Suppressor macrophage treated with lipopolysaccharide for 1 hour (primary cell): ENCODE measurements at places on chromosomes 5 and 9.

DNA sequence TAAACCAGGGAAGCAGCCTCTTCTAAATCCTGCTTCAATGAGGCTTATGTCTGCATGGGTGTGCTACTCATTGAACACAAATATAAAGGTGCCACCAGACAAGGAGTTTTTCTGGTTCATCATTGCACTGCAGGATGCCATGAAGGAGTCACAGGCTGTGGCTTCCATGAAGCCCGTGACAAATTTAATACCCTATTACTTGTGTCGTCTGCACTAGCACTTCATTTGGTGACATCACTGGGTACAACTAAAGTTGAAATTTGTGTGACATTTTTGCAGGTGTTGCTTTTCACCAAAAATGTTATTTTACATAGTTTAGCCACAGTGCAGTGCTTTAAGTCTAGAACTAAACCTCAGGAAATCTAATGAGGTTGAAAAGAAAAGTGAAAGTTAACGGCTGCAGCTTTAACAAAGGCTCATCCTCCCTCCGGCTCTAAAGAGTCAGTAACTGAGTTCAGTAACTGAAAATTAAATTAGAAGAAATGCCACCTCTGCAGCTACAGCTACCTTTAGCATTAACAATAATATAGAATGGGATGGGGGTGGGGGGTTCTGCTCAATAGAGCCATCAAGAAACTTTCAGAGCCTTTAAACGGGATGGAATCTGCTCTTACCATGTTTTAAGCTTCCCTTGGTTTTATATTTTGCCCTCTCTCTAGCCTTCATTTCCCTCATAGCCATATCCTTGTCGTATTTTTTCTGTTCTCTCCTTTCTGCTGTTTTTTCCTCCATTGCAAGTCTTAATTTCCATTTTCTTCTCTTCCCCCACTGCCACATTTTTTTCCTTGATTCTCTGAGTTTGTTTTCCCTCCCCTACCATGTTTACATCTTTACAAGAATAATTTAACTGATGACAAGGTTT, 233.8 kb upstream of the TMEM161B start:
- peak; percentile 6 for DNase-seq

DNA sequence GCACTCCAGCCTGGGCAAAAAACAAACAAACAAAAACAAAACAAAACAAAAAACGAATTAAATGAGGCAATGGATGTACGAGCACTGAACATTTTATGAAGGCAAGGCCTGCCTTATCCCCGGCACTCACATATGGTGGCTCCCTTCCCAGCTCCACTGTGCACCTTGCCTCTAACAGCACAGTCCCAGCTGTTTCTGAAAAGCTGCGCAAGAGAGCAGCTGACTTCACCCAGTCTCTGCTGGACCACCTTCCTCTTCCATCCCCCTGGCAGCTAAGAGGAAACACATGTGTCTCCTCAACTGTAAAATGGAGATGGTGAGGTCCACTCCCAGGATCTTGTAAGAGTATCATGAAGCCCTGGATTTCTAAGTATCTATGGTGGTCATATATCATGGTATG, 100.7 kb downstream of the KLF4 start:
- no peak for DNase-seq

- DNase-seq = peak; percentile 90
These were observed 58.7 kb downstream of the NXNL2 start for GRCh38 chr9:88593537-88594185.

DNA sequence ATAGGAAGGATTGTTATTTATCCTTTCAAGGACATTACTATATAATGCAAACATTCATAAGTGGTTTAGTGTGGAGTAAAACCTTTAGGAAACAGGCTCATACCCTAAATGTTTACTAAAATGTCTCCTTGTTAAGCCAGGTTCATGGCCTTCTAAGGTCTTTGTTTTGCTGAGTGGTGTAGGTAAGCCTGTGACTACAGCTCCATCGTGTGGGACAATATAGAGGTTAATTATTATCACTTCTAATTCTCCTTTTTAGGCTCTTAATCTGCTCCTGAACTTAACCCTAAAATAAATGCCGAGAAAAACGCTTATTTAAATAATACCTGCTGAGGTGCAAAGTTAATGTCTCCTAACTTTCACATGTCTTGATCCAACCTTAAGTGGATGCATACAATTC, 43.8 kb downstream of the SPINK5 start:
- DNase-seq = no peak

- DNase-seq = no peak
These were observed 730.5 kb upstream of the RGMB start for GRCh38 chr5:98042961-98043360.

GRCh38 chr9:135718616-135719015, 16.6 kb downstream of the KCNT1 start:
- DNase-seq = peak; percentile 75

DNA sequence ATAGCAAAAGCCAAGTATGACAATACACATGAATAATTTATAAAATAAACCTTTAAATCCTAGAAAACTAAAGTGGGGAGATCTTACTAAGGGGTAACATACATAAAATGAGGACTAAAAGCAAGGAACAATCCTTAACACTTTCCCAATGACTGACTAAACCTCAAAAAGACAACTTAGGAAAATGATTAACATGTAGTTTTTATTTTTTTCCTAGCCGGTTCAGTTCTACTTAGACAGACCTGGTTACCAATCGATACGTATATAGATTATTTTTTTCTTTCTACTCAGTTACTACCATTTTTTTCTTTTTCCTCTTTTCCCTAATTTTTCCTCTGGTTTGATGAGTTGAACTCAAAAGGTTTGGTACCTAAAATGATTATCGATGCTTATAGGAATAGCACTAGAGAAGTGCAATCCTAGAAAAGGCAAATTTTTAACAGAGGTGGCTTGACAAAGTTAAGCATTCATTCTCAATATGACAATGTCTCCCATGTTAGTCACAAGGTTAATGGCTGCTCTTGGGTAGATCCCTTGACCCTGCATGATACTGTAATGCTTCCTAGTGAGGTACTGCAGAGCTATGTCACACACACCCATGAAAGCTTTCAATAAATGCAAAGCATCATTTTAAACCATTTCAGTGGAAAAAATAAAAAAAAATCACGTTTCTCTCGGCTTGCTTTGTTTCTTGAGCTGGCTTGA, 41.5 kb downstream of the FBXO4 start:
- no peak for DNase-seq

- DNase-seq = no peak
These were observed 65.7 kb upstream of the SYK start for GRCh38 chr9:90735952-90736351.

DNA sequence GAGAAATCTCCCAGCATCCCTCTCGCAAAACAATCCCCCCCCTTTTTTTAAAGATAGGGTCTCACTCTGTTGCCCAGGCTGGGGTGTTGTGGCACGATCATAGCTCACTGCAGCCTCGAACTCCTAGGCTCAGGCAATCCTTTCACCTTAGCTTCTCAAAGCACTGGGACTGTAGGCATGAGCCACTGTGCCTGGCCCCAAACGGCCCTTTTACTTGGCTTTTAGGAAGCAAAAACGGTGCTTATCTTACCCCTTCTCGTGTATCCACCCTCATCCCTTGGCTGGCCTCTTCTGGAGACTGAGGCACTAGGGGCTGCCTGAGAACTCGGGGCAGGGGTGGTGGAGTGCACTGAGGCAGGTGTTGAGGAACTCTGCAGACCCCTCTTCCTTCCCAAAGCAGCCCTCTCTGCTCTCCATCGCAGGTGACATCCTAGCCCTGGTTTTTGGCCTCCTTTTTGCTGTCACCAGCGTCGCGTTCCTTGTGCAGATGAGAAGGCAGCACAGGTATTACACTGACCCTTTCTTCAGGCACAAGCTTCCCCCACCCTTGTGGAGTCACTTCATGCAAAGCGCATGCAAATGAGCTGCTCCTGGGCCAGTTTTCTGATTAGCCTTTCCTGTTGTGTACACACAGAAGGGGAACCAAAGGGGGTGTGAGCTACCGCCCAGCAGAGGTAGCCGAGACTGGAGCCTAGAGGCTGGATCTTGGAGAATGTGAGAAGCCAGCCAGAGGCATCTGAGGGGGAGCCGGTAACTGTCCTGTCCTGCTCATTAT, 6.8 kb downstream of the CA9 start:
- no peak for DNase-seq

DNA sequence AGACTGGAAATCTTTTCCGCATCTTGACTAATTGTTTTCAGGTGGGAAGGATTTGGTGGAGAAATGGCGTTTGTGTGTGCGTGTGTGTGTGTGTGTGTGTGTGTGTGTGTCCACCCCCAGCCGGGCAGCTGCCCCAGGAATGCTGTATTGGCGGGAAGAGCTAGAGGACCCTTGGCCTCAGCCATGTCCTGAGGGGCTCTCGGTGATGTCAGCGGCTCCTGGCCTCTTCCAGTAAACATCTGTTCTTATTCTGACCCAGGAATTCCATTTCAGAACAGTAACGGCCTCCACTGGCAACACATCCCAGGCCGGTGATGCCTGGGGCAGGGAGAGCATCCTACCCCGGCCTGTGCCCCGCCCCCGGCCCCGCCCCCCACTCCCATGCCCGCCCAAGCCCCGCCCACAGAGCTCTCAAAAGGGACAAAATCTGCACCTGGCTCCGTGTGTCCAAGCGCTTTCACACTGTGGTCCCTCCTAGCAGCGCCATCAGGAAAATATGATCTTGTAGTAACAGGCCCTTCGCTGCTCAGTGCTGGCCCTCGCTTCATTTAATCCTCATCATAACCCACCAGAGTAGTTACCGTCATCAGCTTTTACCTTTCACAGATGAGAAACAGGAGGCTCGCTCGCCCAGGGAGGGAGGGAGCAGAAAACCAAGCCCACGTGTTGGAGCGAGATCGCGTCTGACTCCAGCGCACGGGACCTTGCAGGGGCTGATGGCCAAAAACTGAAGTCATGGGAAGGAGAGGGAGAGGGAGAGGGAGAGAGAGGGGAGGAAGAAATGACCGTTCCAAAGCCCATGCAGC, 18.9 kb downstream of the ADAMTS2 start:
- no peak for DNase-seq

DNA sequence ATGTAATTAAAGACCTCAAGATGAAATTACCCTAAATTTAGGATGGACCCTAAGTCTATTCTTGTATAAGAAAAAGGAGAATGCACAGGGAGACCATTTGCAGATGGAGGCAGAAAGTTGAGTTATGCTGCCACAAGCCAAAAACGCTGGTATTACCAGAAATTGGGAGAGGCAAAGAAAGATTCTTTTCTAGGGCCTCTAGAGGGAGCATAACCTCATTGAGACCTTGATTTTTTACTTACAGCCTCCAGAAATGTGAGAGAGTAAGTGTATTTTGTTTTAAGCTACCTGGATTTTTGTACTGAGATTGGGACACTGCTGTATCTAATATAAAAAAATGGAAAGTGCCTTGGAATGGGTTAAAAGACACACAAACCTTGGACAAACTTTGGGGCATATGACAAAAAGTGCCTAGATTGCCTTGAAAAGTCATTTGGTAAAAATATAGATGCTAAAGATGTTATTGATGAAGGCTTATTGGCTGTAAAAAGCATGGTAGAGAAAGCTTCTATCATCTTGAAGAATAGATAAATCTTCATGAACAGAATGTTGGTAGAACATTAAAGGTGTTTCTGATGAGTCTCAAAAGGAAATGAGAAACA, 174.7 kb upstream of the PRDM9 start:
- DNase-seq = no peak

DNA sequence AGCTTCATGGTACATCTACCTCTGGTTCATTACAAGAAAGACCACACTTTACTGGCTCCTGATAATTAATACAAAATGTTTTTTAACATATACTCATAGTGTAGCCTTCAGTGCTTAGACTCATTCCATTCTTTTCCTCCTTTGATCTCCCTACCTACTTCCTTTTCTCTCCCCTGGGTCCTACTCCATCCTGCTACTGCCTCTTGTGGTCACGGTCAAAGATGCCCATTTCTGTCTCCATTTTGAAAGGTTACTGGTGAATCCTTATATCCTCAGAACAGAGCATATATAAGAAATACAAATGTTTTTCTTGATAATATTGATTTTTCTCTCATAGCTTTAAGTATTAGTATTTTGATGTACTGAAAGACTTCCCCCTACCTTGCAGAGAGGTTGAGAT, 375.9 kb downstream of the ARRDC3 start:
- no peak for DNase-seq

DNA sequence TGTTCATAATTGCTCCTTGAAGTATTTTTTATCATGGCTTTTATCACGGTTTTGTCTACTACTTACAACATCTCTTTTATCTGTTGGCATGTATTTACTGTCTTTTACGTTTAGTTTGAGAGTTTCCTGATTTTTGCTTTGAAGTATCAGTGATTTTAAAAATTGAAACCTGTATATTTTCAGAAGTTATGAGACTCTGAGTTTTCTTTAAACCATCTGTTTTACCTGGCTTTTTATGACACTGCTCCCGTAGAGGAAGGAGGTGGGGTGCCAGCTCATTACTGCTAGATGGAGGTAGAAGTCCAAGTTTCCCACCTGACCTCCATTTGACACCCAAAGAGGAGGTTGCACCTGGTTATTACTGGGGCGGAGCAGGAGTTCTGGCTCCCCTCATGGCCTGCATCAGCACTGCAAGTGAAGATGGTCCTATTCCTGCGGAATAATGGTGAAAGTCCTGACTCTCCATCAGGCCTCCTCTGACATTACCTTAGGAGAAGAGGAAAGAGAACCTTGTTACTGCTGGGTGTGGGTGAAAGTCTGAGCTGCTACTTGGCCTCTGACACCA, 10.0 kb upstream of the ZNF131 start:
- no peak for DNase-seq

GRCh38 chr9:3467593-3468219, 58.1 kb downstream of the RFX3 start:
- DNase-seq = peak; percentile 79

- peak; percentile 76 for DNase-seq
These were observed 123.6 kb upstream of the CCDC112 start for GRCh38 chr5:115419846-115420585.

DNA sequence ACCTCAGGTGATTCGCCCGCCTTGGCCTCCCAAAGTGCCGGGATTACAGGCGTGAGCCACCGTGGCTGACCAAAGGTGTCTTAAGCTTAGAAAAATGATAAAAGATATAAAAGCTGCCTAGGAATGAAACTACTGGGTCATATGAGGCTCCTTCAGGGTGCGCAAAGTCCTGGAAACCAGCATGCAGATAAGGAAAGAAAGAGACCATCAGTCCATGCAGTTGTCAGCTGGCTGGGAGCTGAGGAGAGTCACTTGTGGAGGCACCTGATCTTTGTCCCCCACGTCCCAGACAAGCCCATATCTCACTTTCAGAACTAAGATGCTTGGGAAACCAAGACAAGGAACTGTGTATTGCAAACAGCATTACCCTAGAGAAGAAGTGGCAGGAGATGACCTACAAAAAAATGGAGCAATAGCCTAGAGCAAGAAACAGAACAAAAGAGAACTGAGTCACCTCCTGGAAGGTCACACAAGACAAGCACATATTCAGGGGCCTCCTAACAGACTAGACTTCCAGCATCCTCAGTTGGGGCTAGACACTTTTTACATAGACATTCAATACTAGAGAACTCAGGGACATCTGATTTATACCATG, 2.8 kb upstream of the CCDC125 start:
- DNase-seq = no peak
